Lung (tissue), 17 donors: ENCODE measurements at places on chromosomes 6 and 20. TPM values are rescaled to one million over a fixed set of nuclear protein-coding genes. Genes with fewer than 3 reads are reported as not detected.
A peak's percentile ranks its signal among the peaks of the same experiment; 100 is the strongest.

The RGL2 gene
- 93.7 TPM for total RNA-seq

The BPIFA1 gene
- 59.6 TPM for total RNA-seq

- no peaks in the 10 kb centered on the region for H3K27me3 ChIP-seq
- no peak for DNase-seq
- no peaks in the 10 kb centered on the region for H3K4me1 ChIP-seq
- no peaks in the 10 kb centered on the region for H3K36me3 ChIP-seq
- no peak overlapping the region for H3K27ac ChIP-seq
- H3K4me3 ChIP-seq: no peak overlapping the region
Measured at GRCh38 chr6:23981923-23982322, 144.1 kb upstream of the NRSN1 start.

The EHMT2 gene
- total RNA-seq: 43.4 TPM

- H3K27me3 ChIP-seq: no peaks in the 10 kb centered on the region
- H3K4me3 ChIP-seq: no peak overlapping the region
- peaks cover 11% of the 10 kb centered on the region for H3K4me1 ChIP-seq
- no peak for DNase-seq
Measured at GRCh38 chr6:13491538-13491937, 4.1 kb upstream of the GFOD1 start.

DNA sequence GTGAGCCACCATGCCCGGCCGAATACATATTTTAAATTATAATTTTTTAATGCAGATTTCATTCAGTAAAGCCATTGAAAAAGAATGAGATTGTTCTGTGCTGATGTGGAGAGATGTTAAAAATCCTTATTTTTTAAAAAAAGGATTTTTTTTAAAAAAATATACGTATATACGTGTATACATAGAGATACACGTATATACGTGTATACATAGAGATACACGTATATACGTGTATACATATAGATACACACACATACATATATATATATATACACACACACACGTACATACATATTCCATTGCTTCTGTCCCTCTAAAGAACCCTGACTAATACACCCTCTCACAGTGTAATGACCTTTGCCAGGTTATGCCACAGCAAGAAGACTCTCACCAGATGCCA lies 23.8 kb upstream of the TBC1D7 start:
- peaks cover 21% of the 10 kb centered on the region for H3K4me1 ChIP-seq
- no peak for DNase-seq
- H3K27ac ChIP-seq: no peak overlapping the region
- H3K27me3 ChIP-seq: no peaks in the 10 kb centered on the region
- no peak overlapping the region for H3K4me3 ChIP-seq

GRCh38 chr6:26354162-26354561 lies 10.8 kb upstream of the BTN3A2 start:
- DNase-seq: no peak
- H3K4me3 ChIP-seq: no peak overlapping the region
- H3K4me1 ChIP-seq: no peaks in the 10 kb centered on the region
- no peaks in the 10 kb centered on the region for H3K27me3 ChIP-seq
- H3K36me3 ChIP-seq: no peaks in the 10 kb centered on the region
- H3K27ac ChIP-seq: no peak overlapping the region

DNA sequence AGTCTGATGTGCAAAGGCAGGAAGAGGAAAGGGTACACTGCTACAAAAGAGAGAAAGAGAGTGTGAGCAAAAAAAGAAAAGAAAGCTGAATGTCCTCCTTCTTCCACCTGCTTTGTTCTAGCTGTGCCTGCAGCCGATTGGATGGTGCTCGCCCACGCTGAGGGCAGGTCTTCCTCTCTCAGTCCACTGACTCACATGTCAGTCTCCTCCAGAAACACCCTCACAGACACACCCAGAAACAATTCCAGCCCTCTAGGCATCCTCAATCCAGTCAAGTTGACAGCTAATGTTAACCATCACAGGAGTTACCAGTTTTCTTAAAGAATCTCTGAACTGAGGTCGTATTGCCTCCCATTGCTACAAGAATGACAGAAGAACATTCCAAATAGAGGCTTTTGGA lies 411.9 kb upstream of the SASH1 start:
- H3K36me3 ChIP-seq: no peaks in the 10 kb centered on the region
- no peaks in the 10 kb centered on the region for H3K4me1 ChIP-seq
- DNase-seq: no peak
- H3K27ac ChIP-seq: no peak overlapping the region
- H3K4me3 ChIP-seq: no peak overlapping the region
- H3K27me3 ChIP-seq: no peaks in the 10 kb centered on the region

DNA sequence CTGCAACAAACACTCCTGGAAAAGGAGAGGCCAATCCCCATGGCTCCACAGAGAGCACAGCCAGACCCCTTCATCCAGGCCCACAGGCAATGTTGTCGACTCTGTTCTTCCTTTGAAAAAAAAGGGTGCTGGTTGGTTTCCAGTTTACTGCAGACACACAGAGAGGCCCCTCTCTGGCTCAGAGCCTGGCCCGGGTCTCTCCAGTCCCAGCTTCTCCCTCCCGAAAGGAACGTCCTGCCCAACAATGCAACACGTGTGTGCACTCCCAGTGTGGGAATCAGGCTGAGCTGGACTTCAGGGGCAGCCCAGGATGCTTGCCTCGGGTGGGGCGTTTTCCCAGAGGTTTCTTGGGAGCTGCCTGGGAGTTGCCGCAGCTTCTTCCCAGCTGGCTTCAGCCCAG lies 4.5 kb upstream of the NKAIN4 start:
- H3K36me3 ChIP-seq: no peaks in the 10 kb centered on the region
- peak; percentile 93 for DNase-seq
- H3K27ac ChIP-seq: no peak overlapping the region
- H3K27me3 ChIP-seq: peaks cover 13% of the 10 kb centered on the region

The CST7 gene
- total RNA-seq: 5.0 TPM

- no peaks in the 10 kb centered on the region for H3K27me3 ChIP-seq
- H3K4me1 ChIP-seq: no peaks in the 10 kb centered on the region
- no peak overlapping the region for H3K27ac ChIP-seq
Measured at GRCh38 chr6:47355496-47355895, 45.8 kb upstream of the TNFRSF21 start.

- H3K27ac ChIP-seq: no peak overlapping the region
- H3K36me3 ChIP-seq: no peaks in the 10 kb centered on the region
- DNase-seq: peak; percentile 27
- H3K27me3 ChIP-seq: no peaks in the 10 kb centered on the region
Measured at GRCh38 chr6:37354526-37355384, 972 bp downstream of the RNF8 start.

DNA sequence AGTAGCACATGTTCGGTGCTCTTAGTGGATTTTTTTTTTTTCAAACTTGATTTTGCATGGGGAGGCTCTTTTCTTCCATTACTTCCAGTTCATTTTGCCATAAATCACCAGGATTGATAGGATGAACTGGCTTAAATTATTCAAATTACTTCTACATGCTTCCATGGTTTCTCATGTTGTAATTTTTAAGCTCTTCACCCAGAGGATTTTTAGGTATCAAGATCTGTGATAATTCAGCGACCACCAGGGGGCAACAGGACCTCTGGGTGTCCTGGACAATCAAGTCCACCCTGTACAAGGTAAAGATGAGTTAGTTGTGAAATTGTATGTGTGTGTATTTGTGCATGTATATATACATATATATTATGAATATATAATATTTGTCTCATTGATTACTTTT lies 4.2 kb upstream of the EPHA7 start:
- no peak overlapping the region for H3K4me3 ChIP-seq
- peaks cover 5% of the 10 kb centered on the region for H3K4me1 ChIP-seq
- H3K36me3 ChIP-seq: no peaks in the 10 kb centered on the region
- DNase-seq: peak; percentile 82

The IP6K3 gene
- total RNA-seq: 1.6 TPM

The SLC17A3 gene
- total RNA-seq: not detected

The PRSS16 gene
- 3.2 TPM for total RNA-seq

DNA sequence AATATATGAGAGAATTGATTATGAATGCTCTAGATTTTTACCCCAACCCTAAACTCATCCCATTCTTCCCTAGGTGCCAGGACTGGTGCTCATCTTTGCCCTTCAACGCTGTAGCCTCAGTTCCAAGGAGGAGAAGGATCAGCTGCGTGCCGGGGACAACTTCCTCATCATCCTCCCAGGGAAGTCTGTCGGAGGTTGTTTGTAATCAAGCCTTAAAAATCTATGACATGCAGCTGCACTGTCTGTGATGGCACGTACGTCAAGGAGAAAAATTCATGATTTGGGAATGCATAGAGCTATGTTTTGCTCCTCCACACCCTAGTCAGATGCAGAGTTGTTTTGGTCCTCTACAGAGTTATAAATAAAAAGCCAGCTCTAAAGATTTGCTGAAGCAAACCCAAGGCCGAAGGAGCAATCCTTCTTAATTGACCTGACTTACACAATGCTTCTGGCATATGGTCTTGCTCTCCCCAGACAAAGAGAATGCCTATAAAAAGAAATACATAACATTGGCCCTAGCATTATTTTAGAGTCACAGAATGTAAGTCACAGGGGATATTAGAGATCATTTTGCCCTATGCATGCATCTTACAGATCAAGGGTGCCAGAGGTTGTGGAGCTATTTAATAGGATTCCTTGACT lies 244.2 kb downstream of the HIVEP2 start:
- no peaks in the 10 kb centered on the region for H3K36me3 ChIP-seq
- H3K4me3 ChIP-seq: no peak overlapping the region
- H3K27ac ChIP-seq: no peak overlapping the region
- H3K4me1 ChIP-seq: no peaks in the 10 kb centered on the region
- DNase-seq: peak; percentile 80

GRCh38 chr6:8005136-8005535 lies 59.1 kb downstream of the BLOC1S5 start:
- no peak overlapping the region for H3K27ac ChIP-seq
- no peaks in the 10 kb centered on the region for H3K4me1 ChIP-seq
- no peak for DNase-seq

GRCh38 chr6:138018297-138018696 lies 88.9 kb downstream of the PERP start:
- no peaks in the 10 kb centered on the region for H3K36me3 ChIP-seq
- H3K27me3 ChIP-seq: no peaks in the 10 kb centered on the region
- H3K27ac ChIP-seq: no peak overlapping the region
- H3K4me3 ChIP-seq: no peak overlapping the region

- DNase-seq: no peak
- peaks cover 2% of the 10 kb centered on the region for H3K4me1 ChIP-seq
- H3K4me3 ChIP-seq: no peak overlapping the region
Measured at GRCh38 chr20:10551732-10552724, 116.9 kb downstream of the SLX4IP start.

GRCh38 chr20:21102603-21103311 lies 3.4 kb downstream of the LINC00237 start:
- H3K4me3 ChIP-seq: no peak overlapping the region
- peaks cover 7% of the 10 kb centered on the region for H3K27me3 ChIP-seq
- H3K27ac ChIP-seq: no peak overlapping the region
- H3K36me3 ChIP-seq: no peaks in the 10 kb centered on the region
- DNase-seq: peak; percentile 39

The MATN4 gene
- total RNA-seq: 0.49 TPM

DNA sequence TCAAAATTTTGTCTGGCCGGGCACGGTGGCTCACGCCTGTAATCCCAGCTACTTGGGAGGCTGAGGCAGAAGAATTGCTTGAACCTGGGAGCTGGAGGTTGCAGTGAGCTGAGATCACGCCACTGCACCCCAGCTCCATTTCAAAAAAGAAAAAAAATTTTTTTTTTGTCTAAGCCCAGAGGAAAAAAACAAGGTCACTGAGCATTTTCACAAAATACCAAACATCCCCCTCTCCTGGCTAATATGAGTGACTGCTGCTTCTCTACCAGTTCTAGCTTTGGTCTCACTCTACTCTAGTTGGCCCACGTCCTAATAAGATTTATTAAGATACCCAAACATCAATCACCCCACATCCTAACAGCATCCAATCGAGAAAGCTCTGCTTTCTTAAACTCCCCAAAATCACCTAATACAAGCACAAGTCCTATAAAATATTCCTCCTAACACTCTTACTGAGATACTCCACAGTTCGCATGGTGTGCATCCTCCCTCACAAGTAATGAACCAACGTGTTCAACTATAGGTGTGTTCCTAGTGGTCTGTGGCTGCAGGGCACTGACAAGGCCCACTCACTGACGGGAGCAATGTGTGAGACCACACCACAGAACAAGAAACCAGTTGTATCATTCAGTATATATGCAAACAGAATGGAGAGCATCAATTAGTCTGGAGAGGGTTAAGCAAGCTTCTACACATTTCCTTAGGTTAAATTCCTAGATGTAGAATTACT lies 64.2 kb downstream of the FKBP5 start:
- no peaks in the 10 kb centered on the region for H3K36me3 ChIP-seq
- H3K4me3 ChIP-seq: no peak overlapping the region
- H3K27me3 ChIP-seq: no peaks in the 10 kb centered on the region
- no peak overlapping the region for H3K27ac ChIP-seq

DNA sequence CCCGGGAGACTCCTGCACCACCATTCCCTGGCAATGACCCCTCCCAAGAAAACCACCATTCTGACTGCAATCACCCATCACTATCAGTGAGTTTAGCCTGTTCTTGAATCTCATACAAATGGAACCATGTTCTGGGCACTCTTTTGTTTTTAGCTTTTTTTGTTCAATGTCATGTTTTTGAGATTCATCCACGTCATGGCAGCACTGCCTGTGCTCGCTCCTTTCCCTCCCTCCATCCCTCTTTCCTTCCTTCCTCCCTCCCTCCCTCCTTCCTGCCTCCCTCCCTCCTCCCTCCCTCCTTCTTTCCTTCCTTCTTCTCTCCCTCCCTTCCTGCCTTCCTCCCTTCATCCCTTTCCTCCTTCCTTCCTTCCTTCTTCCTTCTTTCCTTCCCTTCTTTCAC lies 44.4 kb upstream of the PMEPA1 start:
- H3K4me1 ChIP-seq: peaks cover 21% of the 10 kb centered on the region
- no peak for DNase-seq
- H3K4me3 ChIP-seq: no peak overlapping the region

The RAET1L gene
- not detected for total RNA-seq

GRCh38 chr6:143744551-143745165 lies 66.9 kb downstream of the PHACTR2 start:
- peaks cover 46% of the 10 kb centered on the region for H3K4me1 ChIP-seq
- no peaks in the 10 kb centered on the region for H3K36me3 ChIP-seq
- peak; percentile 49 for DNase-seq

DNA sequence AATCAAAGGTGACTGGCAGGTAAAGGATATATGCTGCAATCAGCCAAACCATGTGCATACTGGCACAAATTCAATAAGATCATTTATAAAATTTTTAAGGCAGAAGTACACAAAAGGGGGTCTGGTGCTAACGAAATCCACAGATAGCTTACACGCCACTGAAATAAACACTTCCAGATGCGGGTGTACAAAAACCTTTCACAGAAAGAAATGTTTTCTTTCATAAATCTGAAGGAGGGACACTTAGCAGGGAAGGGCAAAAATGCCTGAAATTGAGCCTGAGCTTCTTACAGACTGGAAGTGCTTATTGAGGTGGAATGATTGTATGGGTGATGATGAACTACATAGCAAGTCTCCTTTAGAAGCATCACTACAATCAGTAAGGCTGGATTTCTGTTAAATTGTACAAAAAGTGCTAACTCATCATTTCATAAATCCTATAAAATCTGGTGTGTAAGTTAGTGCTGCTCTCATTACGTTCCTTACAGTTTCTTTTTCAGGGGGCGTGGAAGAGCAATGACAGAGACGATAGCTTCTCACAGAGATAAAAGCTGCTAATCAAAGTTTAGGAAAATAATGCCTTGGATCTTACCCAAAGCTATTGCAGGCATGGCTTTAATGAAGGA lies 409.3 kb upstream of the RUNX2 start:
- no peaks in the 10 kb centered on the region for H3K27me3 ChIP-seq
- no peaks in the 10 kb centered on the region for H3K4me1 ChIP-seq
- DNase-seq: peak; percentile 16
- no peak overlapping the region for H3K27ac ChIP-seq
